ENCODE measurements at places on chromosomes 3 and 15.

DNA sequence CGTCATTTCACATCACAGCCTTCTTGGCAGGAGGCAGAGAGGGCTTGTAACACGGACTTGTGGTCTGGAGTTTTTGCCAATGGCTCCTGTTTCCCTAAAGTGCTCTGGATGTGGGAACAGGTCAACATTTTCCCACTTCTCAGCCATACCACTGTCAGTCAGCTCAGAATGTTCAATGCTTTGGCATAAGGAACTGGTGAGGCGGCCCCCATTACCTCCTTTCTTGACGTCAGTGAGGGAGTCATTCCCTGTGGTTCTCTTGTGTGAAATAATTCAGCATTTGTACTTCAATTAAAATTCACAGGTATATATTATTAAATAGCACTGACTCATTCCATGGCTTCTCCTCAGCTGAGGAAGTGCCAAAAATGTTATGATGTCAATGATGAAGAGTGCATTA lies 167.1 kb downstream of the P3H2 start:
- no peak for DNase-seq

DNA sequence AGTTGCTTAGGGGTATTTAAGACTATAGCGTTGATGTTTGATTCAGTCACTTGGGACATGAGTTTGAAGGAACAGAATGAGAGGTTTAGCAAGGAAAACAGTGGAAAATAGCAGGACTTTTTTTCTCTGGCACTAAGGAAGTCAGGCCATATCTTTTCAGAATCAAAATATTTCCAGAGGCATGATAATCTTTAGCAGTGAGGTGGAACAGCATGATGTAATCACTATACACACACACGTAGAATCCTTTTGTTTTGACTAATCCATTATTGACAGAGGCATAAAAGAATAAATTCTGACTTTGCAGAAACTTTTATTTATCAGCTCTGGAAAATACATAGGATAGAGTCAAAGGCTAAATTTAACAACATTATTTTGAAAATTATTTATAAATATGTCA lies 174.1 kb downstream of the ZPLD1 start:
- no peak for DNase-seq

- DNase-seq: no peak
Measured at GRCh38 chr3:4888913-4889846, 90.1 kb upstream of the BHLHE40 start.

DNA sequence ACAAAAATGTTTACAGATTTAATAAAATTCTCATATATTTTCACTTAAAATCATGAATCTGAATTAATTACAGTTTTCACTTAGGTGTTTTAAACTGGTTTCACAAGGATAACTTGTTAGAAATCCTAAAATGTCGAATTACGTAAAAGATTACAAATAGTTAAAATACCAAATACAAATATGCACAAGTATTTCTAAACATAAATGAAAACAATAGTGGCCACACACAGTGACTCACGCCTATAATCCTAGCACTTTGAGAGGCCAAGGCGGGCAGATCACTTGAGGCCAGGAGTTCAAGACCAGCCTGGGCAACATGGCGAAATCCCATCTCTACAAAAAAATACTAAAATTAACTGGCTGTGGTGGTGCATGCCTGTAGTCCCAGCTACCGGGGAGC lies 10.9 kb upstream of the TBL1XR1 start:
- DNase-seq: no peak

- no peak for DNase-seq
Measured at GRCh38 chr15:73869216-73869995, 4.0 kb upstream of the TBC1D21 start.

DNA sequence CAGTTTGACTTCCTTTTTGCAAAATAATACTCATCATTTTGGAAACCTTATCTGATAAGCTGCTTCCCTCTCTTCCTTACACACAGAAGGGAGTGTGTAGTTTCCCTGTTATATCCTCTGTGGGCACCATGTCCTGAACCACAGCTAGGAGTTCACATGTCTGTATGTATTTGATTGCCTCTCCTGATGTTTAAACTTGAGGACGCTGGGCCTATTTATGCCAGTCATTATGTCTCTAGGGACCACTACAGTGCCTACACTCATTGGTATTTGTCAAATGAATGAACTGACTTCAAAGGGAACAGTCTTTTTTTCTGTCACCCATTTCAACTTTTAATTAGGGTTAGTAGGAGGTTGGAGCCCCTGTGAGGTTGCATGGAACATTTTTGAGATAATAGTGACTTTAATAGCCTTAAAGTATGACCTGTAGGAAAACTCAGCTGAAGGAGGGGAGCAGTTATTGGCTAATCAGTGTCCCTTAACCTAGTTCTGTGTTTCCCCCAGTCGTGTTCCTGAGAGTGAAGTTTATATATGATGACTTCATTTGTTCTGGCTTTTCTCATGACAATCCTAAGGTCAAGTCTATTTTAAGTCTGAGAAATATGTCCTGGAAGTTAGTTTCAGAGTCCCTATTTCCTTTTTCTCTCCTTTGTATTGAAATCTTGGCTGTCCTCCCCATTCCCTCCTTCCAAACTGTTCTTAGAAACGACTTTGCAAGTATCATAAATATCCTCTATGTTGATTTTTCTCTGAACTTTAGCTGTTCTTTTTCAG lies 28.9 kb downstream of the PDE8A start:
- DNase-seq: peak; percentile 10

- no peak for DNase-seq
Measured at GRCh38 chr15:77822631-77823230, 190.0 kb upstream of the LINGO1 start.

DNA sequence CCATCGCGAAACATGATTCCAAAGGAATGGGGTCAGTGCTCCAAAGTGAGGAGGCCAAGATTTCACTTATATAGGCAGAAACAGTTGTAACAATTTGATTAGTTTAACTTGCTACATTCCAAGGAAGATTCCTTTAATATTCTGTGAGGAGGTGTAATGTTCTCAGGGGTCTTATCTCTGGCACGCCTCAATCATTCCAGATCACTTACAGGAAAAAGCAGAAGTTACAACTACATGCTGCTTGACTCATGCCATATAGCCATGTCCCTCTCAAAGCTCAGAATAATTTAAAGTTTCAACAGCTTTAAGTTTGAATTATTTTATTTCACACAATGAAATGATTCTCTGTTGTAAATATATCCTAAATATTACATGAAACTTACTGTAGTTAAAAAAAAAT lies 3.5 kb upstream of the FYTTD1 start:
- no peak for DNase-seq

- no peak for DNase-seq
Measured at GRCh38 chr3:46085421-46086082, 58.3 kb upstream of the XCR1 start.

GRCh38 chr3:195044411-195044810 lies 226.5 kb downstream of the XXYLT1 start:
- no peak for DNase-seq

- DNase-seq: no peak
Measured at GRCh38 chr3:181567311-181568075, 144.2 kb upstream of the SOX2 start.

DNA sequence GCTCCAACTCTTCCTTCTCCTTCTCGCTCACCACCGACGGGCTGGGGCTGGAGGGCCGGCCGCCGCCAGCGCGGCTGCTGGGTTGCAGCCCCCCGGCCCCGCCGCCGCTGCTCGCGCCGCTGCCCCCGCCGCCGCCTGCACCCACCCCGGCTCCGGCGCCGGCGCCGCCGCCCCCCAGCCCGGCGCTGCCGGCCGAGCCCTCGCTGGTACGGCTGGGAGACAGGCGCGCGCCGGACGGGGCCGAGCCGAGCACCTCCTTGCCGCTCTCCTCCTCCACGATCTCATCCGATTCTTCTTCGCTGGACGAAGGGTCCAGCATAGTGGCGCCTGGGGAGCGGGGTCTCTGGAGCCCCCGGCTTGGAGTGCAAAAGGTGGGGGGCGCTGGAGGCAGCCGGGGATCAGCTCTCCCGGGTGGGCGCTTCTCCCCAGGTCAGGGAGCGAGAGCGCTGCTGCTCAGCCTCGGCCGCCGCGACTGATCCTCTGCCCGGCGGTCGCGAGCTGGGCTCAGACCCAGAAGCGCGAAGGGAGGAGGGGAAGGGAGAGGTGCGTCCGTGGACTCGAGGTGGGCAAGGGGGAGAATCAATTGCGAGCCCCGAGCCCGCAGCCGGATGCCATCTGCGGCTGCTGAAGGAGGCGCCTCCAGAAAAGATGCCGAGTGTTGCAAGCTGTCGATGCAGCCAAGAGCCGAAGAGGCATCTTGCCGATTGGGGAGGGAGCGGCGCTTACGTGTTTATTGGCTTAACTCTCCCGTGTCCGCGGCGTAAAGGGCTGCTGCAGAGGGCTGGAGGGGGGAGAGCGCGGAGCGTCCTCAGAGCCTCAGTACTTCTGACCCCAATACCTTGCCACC lies at the start of gene CADPS:
TSS of gene CADPS (minus strand) at position 706 of the 847 bp plus-strand sequence. CDS start at position 319, 387 bp downstream.
- DNase-seq: peak; percentile 66

DNA sequence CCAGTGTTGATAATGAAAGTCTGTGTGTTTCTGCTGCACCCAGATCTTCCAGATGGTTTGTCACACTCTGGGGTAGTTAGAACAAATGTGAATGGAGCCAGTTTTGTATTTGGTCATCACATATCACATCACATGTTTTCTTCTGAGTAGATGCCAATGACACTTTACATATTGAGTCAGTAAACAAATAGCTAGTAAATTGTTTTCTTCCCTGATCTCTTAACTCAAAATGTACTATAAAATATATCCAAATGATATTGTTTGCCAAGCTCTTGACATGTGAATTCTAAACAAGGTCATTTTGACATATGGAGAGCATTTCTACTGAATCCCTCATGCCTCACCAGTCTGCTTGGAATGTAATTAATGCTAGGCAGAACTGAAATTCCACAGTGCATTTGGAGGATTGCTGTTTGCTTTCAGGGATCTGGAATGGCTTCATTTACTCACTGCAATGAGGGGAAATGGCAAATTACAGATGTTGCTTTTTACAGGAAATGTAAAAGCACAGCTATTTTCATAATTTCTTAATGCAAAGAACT lies 45.0 kb downstream of the PDHB start:
- no peak for DNase-seq

DNA sequence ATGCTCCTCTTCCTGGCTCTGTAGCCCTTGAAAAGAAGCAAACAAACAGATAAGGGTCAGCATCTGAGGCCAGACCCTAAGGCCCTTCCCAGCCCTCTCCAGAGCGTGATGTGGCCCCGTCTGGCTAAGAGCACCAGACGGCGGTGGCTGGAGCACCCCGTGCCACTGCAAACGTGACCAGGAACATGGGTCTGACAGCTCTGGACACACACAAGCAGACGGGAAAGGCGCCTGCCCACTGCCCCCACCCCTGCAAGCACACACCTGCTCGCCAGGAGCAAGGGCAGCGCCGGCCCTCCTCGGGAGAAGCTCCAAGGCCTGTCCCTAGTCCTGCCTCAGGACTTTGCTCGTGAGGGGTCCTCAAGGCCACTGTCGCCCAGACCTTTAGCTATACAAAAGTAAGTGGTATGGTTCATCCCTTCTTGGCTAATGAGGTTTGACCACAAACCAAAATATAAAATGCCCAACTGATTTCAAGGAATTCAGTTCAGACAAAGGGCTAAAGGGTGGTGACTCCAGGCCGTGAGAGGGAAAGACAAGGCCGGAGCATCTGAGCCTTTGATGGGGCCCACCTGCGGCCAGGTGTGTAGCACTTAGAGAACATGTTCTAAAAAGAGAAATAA lies 90.4 kb downstream of the XXYLT1 start:
- DNase-seq: no peak

DNA sequence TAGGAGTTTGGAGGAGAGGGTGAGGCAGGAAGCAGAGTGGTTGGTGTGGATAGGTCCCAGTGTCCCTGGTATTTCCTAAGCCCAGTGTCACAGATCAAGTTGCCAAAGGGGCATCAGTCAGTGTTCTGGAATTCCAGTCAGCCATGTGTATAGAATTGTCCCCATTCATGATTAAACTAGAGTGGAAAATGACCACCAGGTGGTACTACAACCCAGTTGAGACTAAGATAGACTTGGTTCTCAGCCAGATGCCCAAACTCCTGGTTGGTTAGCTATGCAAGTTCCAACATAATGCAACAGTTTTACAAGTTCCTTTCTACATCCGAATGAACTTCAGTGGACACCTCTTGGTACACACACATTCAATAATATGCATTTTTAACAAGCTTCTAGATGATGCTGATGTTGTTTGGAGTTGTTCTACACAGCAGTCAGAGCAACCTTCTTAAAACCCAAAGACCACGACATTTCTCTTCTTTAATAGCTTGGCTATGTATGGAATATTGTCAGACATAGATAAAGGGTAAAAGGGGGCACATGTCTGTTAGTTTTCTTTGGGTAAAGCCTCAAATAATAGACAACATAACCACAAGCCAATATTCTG lies 8.4 kb upstream of the ATR start:
- DNase-seq: peak; percentile 58

- DNase-seq: no peak
Measured at GRCh38 chr3:113741620-113742019, 4.4 kb downstream of the NAA50 start.

DNA sequence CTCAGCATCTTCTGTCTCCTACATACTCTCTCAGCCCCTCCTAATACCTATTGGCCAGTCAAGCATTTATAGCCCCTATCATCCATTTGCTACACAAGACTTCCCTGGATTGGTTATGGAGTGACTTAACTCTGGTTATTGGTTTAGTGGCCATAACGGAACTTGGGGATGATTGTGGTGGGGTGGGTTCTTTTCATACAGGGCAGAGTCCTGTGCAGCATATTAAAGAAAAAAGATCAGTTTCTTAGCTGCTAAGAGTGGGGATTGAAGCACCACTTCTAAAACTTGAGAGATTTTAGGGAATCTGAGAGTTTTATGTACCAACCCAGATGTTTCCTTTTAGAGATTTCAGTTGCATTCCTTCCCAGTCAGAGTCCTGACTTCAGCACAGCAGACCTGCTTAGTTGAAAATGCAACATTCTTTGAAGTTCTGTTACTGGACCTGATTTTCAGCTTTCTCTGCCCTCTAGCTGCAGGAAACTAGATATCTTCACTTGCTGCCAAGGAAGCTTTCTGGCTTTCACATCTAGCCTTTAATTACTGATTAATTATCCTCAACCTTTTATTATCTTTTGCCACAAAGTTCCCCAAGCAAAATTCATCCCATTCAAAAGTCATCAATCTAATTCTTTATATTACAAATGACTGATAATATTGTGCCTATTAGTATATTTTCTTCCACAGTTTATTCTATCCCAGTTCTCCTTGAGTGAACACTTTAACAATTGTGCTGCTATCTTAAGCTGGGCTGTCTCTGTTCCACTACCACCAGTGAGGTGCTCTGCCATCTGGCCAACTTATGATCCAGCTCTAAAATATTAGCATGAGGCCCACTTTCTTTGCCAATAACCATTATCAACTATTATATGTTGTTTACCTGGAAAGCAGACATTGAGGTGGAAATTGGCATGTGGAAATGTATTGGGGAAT lies 906.0 kb upstream of the ALCAM start:
- DNase-seq: no peak

GRCh38 chr3:8529738-8530525 lies 28.3 kb downstream of the LMCD1 start:
- no peak for DNase-seq

Measured in NCI-H345 (cell line).